ENCODE measurements at places on chromosomes 7 and 10.
A peak's percentile ranks its signal among the peaks of the same experiment; 100 is the strongest.

DNA sequence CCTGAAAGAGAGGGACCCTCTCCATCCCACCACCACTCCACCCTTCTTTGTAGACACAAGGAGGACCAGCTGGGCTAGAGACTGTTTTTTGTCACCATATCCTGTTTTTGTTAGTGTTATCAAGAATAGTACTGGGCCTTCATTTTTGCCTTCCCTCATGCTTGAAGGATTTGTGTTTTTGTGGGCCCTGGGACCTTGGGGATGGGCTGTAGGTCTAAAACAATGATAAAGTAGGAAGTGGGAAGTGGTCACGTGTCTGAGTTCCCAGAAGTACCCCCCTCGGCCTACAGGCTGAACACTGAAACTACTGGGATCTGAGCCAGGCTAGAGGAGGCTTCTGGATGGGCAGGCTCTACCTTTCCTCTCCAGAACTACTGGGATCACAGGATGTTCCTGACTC, 8.9 kb downstream of the AGFG2 start:
- no peak for DNase-seq

DNA sequence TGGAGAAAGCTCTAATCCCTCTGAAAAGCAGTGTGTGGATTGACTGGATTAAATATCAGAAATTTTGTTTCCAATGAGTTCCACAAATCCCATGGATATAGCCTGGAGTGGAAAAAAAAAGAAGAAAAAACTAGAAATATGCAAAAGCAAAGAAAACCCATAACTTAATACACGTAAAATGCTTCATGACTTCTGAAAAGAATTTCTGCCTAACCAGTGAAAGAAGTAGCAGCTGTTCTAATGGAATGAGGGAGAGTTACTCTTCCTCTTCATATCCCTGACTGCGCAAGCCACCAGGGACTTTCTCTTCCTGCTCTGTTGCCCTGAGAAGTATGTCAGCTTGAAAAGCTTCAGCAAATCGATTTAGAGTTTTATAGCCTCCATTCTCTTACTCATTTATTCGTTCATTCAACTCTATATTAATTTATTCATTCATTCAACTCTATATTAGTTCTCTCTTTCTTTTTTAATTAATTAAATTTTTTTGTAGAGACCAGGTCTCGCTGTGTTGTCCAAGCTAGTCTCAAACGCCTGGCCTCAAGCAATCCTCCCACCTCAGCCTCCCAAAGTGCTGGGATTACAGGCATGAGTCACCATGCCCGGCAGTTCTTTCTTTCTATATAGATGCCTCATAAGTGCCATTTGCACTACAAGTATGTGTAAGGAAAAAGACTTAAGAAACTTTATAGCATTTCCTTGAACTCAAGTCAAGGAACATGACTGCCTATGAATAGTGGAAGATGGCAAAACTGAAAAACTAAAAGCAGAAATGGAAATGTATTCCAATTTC, 447.3 kb upstream of the NRP1 start:
- no peak for DNase-seq

- DNase-seq, result peak; percentile 78
Measured at GRCh38 chr10:6409971-6410643, 170.0 kb downstream of the PRKCQ start.

DNA sequence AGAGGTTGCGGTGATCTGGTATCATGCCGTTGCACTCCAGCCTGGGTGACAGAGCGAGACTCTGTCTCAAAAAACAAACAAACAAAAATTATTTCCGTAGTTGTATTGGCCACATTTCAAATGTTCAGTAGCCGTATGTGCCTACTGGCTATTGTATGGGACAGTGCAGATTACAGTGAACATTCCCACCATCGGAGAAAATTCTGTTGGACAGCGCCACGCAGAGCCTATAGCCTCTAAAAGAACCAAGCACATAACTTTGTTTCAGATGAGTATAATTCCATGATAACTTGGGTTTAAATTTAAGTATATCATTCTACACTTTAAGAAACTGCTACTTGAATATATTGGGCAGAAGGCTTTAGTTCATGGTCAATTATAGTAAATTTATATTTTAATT, 5.4 kb downstream of the TMEM178B start:
- no peak for DNase-seq

GRCh38 chr10:103649654-103650423, 156.3 kb downstream of the NEURL1 start:
- no peak for DNase-seq

GRCh38 chr10:71780156-71780555, 6.8 kb upstream of the VSIR start:
- DNase-seq, result no peak

- peak; percentile 93 for DNase-seq
Measured at GRCh38 chr10:14605231-14605925, 169.3 kb downstream of the FAM107B start.

GRCh38 chr10:25492040-25492439, 317.2 kb downstream of the GPR158 start:
- no peak for DNase-seq

DNA sequence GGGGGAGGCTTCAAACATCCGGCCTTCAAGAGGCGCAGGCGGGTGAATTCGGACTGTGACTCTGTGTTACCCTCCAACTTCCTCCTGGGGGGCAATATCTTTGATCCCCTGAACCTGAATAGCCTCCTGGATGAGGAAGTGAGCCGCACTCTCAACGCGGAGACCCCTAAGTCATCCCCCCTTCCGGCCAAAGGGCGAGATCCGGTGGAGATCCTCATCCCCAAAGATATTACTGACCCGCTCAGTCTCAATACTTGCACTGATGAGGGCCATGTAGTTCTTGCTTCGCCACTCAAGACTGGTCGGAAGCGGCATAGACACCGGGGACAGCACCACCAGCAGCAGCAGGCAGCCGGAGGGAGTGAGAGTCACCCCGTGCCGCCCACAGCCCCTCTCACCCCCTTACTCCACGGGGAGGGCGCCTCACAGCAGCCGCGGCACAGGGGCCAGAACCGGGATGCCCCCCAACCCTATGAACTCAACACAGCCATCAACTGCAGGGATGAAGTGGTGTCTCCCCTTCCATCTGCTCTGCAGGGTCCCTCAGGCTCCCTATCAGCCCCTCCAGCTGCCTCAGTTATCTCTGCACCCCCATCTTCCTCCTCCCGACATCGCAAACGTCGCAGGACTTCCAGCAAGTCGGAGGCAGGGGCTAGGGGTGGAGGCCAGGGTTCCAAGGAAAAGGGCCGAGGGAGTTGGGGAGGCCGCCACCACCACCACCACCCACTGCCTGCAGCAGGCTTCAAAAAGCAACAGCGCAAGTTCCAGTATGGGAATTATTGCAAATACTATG, 1.1 kb downstream of the MEPCE start:
- DNase-seq, result peak; percentile 24

DNA sequence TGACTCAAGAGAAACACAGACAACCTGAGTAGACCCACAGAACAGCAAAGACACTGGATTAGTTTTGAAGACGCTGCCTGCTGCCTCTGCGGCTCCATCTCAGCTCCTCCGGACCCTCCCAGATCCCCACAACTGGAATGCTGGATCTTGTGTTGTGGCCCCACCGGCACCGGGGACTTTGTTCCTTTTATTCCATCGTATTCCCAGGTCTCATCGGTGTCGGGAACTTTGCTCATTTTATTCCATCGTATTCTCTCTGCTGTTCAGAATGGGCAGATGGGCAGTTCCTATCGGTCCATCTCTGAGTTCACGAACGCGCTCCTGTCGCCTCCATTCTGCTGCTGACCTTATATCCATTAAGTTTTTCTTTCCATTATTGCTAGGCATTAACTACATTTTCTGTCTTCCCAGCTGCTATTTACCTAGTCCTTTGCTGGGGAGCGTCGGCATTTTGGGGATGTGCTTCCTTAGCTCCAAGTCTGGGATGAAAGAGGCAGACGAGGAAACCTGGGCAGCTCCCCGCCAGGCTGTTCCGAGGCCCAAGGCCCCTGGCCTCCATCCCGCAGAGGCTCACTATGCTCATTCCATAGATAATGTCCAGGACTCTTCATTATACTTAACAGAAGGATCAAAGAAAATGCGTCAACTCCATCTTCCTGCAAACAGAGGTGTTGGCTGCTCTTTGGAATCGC, 192.4 kb downstream of the MAD1L1 start:
- no peak for DNase-seq

- DNase-seq, result peak; percentile 86
Measured at GRCh38 chr7:44921607-44922350, 36.4 kb upstream of the PURB start.

DNA sequence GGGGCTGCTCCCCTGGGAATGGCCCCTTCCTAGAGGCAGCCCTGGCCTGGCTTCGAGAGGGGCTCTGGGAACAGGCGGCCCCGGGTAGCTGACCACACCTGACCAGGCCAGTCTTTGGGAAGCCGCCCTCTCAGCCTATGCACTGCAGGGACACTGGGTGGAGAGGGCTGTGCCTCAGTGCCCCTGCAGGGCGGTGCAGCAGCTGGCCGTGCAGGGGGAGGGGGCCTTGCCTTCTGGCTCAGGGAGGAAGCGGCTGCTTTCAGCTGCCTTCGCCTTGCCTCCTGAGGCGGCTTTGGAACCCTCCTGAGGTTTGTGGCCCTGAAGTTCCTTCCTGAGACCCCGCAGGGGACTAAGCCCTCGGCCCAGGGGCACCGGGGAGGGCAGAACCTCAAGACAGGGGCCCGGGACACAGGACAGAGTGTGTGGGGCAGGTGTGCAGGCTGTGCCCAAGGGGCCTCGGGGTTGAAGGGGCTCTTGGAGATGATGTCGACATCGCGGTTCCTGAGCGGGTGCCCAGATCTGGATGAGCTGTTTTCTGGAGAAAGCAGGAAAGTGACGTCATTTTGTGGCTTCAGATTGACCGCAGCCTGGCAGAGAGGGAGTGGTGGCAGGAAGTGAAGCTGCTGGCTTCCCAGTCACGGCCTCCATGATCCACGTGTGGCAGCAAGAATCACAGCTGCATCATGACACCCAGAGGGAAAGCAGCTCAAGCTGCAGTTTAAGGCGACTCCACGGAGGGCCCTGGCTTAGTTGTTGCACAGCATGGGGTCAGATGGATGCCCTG, 17.7 kb downstream of the ADAM8 start:
- DNase-seq, result peak; percentile 98
